AG04450 (cell line): ENCODE measurements at places on chromosomes 7 and 10.

- no peak for DNase-seq
These were observed 50.0 kb downstream of the ALOX5 start for GRCh38 chr10:45423976-45424499.

GRCh38 chr7:121369462-121369861 lies 26.6 kb downstream of the FAM3C start:
- no peak for DNase-seq

DNA sequence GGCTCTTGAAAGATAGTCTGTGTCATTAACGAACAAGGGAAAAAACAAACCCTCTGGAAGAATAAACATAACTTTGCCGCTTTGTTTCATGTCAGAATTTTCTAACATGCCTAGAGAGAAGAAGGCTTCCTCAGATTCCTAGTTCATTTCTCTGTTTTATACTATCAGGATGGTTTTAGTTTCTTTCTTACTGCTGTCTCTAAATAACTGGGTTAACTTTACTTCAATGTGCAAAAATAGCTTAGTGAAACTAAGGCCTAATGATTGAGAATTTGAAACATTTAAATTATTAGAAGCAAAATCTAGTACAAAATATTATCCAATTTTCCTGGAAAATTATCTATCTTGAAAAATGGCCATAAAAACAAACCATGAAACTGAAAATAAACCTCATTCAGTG lies 72.1 kb upstream of the OGDHL start:
- no peak for DNase-seq

- DNase-seq = no peak
These were observed 13.4 kb downstream of the DPCD start for GRCh38 chr10:101601541-101601940.

- no peak for DNase-seq
These were observed 161.1 kb downstream of the PRKAG2 start for GRCh38 chr7:151715666-151716315.

DNA sequence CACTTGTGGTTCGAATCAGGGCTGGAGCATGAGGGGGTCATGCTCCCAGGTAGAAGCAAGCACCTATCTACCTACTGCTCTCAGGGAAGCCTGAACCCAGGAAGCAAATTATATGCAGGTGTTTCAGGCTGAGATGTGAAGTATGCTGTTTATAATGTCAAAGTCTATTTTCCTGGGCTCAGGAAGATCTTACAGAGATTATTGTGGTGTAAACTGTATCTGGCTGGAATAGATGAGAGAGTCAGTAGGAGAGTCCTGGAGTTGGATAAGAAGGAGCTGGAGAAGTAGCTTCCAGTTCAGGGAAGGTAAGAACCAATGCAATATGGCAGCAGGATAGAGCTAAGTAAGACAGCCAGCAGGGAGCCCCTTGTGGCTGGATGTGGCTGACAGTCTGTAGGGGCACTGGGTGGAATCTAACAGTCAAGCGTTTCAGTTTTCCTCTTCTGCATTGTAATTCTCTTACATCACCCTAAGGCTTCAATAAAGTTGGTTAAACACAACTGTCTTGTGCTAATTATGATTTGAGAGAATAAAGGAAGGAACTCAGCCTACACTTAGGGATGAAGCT lies 105.9 kb upstream of the EEPD1 start:
- DNase-seq = no peak

DNA sequence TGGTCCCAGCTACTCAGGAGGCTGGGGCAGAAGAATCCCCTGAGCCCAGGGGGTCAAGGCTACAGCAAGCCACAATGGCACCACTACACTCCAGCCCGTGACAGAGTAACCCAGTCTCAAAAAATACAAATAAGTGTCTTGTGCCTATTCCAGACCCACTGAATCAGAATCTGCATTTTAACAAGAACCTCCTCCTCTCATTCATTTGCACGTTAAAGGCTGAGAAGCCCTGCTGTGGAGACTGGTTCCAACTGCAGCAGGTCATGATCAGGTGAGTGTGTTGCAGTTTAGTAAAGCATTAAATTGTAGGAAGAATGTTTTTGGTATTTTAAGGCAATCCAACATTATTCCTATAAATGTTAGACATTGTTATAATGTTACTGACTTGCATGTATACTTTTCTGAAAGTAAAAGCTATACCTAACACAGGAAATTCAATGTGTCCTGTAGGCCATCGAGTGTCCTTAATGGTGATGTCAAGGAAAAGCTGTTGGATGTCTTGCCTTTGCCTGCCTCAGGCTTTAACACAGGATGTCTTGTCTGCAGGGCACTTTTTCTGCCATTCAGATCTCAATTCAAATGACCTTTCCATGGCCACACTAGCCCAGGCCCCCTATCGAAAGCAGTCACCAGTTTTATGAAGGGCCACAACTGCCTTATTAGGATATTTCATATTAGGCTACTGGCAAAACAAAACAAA lies 30.4 kb downstream of the MKRN1 start:
- DNase-seq = no peak
